ENCODE measurements at places on chromosomes 4 and X.

DNA sequence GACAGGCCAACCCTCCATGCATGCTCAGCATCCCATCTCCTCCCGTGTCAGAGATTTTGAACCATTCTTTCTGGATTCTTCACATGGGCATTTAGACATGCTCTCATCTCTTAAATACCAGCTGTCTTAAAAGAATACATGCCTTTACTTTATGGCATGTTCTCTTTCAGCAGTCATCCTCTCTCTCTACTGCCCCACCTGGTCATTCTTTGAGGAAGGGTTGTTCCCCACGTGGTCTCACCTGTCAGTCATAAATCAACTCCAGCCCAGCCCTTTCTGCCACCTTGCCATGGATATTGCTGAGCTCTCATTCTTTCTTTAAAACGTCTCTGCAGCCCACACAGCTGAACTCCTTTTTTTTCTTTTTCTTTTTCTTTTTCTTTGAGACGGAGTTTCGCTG is 111.3 kb downstream of the ARHGAP10 start:
- DNase-seq = no peak

DNA sequence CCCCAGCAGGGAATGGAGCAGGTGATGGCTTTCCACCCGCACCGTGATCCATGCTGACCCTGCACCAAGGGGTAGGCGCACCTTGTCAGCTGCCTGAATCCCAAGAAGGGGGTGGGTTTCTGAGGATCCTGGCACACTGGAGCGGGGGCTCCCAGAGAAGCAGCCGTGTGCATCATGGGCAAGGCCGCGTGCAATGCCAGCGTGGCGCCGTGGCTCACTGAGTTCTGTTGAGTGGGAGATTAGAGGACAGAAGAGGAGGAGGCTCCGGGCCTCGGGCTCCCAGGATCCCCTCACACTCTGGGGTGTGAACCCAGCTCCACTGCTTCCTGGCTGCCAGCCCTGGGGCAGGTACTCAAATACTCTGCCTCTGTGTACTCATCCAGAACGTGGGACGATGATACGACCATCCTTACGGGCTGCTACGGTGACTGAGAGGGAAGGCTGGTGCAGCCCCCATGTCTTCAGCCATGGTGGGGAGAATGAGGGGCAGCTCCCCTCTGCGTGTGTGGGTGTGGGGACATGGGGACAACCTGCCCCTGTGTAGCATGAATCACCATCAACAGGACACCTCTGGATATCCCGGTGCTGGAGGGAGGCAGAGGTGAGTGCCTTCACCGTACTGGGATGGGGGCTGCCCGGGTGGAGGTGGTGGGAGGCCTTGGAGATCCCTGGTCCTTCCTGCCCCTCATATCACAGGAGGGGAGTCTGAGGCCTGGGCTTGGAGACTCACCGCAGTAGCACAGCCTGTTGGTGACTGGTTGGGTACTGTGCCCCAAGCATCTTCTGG is 52.6 kb downstream of the CPZ start:
- DNase-seq = no peak

DNA sequence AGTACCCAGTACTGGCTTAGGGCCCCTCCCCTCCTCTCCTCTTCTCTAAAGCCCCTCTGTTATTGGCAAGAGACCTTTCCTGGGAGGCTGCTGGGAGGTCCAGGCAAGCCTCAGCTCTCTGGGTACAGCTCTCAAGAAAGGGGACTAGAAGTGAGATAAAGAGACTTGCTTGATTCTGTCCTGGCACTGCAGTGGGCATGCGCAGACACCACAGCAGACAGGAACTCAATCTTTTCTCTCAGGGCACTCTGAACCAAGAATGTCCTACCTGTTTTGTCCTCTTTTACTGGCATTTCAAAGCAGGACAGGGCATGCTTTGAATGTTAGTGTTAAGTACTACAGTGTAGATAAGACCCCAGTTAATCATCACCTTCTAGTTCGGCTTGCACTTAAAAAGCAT is 74.9 kb downstream of the NYX start:
- DNase-seq = no peak

- DNase-seq = peak; percentile 7
Observed at GRCh38 chr4:1470816-1471442, 64.7 kb upstream of the NKX1-1 start.

GRCh38 chrX:140360284-140360683 is 144.6 kb downstream of the SOX3 start:
- no peak for DNase-seq
